Fibroblast of the conjunctiva (primary cell): ENCODE measurements at places on chromosomes 12 and 14.

DNA sequence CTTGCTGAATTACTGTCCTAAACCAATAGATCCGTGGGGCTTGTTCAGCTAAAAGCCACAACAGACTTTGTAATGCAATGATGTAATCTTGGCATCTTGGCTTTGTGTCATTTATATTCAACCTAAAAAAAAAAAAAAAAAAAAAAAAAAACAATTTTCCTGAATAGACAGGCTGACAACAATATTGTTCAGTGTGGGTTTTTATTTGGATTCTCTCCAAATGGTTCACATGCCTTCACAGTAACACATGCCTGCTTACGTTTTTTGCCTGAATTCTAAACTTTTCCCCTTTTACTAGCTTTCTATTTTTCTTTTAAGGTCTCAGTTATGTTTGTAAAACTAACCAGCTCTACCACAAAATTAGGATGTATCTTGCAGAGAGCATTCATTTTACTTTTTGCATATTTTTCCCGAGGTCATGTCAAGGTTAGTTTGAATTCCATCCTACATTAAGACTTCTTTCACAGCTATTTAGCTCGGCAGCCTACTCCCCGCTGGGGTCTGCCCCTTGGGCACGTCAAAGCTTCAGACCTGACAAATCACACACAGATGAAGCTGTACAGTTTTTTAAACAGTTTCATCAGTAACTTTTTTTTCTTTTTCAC lies 213.7 kb upstream of the NPAS3 start:
- DNase-seq, result peak; percentile 37

DNA sequence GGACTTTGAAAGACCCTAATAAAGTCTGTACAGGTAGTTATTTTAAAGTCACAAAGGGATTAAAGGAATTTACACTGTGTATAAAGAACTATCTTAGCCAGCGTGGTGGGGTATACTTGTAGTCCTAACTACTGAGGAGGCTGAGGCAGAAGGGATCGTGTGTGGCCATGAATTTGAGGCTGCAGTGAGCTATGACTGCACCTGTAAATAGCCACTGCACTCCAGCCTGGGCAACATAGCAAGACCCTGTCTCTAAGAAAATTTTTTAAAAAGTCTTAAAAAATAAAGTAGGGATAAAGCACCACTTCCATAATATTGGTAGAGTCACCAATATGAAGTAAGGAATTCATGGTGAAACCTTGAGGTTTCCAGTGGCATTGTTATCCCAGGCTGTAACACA lies 18.1 kb downstream of the ACVR1B start:
- DNase-seq, result no peak

DNA sequence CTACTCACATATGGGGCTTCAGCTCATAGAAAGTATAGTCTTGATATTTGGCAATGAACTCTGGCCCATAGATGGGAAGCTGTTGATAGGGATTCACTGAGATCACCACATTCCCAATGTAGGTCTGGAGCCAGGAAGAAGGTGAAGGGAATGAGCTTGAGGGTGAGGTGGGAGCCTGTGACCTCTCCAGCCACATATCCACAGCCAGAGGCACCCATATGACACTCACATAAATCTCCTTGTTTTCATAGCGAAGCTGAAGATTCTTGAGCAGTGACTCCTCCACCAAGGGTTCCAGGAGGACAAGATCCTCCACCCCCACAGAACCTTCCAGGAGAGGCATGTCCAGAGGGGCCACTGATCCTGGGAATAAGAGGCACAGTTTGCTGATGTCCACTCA lies 1.9 kb downstream of the MYO1A start:
- DNase-seq, result no peak

DNA sequence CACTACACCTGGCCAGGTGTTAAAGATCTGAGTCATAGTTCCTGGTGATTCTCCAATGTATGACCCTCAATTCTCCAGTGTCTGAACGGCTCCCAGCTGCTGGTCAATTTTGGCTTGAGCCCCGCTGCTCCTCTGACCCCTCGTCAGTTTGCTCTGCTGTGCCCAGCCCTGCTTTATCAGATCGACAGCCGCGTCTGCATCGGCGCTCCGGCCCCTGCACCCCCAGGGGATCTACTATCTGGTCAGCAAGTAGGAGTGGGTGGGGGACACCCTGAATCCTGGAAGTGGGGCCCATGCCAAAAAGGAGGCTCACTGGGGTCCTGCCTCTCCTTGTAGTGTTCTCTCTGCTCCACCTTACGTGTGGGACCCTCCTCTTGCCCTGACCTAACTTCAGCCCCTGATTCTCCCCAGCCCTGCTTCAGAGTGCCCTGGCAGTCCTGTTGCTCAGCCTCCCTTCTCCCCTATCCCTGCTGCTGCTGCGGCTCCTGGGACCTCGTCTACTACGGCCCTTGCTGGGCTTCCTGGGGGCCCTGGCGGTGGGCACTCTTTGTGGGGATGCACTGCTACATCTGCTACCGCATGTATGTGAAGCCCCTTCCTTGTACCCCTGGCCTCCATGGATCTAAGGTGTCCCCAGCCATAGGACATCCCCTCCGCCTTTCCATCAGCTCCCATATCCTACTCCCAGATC lies 5.0 kb downstream of the SLC39A5 start:
- no peak for DNase-seq

DNA sequence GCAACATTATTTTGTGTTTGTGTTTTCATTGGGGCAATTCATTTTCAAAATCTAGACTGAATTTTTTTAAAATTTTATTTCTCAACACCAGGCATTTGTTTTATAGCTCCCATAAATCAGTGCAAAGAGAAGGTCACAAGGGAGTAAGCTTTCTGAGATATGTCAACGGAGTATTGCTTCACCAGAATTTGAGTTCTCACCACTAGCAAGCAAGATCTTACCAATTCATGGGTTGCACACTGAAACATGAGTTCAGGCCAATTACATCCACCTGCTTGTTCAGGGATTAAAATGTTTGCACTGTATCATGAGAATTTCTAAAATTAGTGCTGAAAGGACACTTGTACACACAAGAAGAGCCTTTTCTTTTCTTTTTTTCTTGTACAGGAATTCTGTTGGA lies 121.9 kb downstream of the CAND1 start:
- DNase-seq, result no peak

GRCh38 chr12:110170535-110171185 lies 46.5 kb downstream of the IFT81 start:
- DNase-seq, result no peak

GRCh38 chr12:91618281-91618680 lies 435.7 kb upstream of the DCN start:
- DNase-seq, result no peak

- DNase-seq, result no peak
Observed at GRCh38 chr14:73761618-73762355, 47.6 kb upstream of the PNMA1 start.
